ENCODE measurements at places on chromosomes 2 and 18.

- DNase-seq = no peak
Measured at GRCh38 chr2:3292416-3292815, 85.2 kb downstream of the EIPR1 start.

DNA sequence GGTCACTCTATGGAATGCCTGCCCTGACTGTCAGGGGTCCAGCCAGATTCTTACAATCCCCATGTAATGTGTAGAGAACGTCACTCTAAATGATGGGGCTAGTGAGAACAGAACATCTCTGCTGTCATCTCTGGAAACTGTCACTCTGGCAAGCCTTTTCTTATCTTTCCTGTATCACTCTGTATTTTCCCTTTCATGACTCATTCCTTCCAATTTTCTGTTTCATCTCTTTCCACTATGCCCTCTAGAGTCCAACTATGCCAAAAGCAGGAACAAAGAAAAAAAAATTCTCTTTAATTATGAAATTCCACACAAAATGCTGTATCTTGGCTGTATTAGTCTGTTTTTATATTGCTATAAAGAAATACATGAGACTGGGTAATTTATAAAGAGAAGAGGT is 608.8 kb downstream of the ADCYAP1 start:
- DNase-seq = no peak

- peak; percentile 95 for DNase-seq
Measured at GRCh38 chr2:75606761-75607399, 39.7 kb upstream of the MRPL19 start.

DNA sequence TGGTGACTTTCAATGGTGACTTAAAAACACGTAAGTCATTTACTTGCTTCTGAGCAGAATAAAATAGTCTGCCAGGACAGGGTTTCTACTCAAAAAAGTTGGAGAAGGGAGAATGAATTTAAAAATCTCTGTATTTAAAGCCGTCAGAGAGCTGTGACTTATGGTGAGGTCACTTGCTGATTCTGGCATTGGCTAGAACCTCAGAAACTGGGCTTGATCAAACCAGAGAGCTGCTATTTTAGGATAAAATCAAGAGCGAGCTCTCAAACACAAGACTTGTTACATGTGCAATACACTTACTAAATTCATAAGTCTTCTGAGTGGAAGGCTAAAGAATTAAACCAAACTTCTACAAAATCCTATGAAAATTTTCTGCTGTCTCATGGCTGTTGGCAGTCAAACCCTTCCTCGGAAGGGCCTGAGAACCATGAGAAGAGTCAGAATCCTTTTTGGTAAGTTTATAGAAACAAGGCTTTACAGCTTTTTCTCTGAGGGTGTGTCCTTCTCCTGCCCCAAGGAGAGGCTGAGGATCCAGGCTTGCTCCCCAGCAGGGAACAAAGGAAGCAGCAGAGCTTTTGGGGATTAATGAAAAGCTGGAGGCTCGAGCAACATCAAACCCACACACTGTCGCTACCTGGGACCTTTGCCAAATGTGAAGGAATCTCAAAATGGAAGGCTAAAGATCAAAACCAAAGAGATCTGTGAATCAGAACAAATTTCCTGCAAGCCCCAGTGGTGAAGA is 816.4 kb downstream of the SOCS6 start:
- DNase-seq = peak; percentile 31

- no peak for DNase-seq
Measured at GRCh38 chr2:160224507-160224906, 24.4 kb upstream of the ITGB6 start.

GRCh38 chr2:213766465-213766901 is 482.2 kb downstream of the SPAG16 start:
- peak; percentile 16 for DNase-seq

DNA sequence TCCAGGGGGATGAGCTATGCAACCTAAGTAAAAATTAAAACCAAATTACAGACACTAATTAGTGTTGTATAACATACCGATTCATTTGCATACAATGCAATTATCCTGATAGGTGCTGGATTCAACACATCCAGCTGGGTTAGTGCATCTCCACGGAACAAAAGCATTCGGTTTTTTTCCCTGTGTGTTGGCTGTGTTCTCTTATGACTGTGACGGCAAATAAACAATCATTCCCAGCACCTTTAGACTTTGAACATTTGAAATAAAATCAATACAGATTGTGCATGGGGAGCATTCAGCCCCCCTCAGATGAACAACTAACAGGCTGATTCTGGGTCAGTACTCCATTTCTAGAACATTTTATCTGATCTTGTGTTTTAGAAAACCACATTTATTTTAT is 22.7 kb downstream of the FAM124B start:
- DNase-seq = no peak

- no peak for DNase-seq
Measured at GRCh38 chr2:178542161-178542560, 61.9 kb downstream of the PLEKHA3 start.

GRCh38 chr2:23114299-23114698 is 270.7 kb upstream of the KLHL29 start:
- DNase-seq = peak; percentile 16

DNA sequence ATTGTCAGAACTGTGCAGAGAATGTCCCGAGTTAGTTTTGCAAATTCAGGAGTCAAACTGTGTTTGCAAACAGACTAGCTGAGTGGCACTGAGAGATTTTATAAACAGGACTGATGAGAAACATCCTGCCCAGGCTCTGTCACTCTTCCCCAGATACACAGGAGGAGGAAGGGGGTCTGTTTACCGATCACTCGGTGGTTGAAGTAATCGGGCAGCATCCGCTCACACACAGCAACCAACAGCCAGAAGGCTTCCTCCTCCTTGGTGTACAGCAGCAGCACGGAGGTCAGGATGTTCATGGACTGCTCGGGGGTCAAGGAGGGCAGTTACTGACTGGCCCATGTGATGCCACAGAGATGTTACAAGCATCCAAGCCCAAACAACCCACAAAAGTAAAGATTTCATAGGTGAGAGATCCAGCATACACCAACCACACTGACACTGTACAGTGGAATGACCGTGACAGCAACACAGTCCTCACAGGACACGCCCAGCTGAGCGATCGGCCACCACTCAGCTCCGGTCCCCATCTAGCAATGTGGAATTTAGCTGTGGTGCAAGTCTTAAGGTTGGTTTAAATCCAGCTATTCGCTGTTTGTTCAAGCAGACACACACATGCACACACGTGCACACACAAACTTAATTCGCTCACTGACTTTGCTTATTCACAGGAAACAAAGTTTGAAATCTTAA is 30.1 kb downstream of the RPL31 start:
- DNase-seq = no peak

DNA sequence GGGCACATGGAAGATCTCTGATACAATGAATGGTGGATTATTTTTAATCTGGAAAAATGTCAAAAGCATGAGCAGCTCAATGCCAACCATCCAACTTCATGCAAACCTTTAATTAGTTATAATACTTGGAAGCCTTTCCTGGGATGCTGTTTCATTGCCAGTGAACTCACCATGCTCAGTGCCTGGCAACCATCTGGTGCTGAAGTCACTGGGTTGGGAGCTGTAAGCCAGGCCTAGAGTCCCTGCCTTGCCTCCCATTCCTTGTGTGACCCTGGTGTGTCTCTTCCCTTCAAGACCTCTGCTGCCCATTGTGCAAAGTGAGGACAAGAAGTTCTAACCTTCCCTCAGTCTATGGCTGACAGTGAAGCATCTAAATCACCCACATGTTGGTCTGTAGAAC is 458.7 kb downstream of the RNF144A start:
- no peak for DNase-seq

GRCh38 chr2:96541398-96542152 is 5.0 kb downstream of the ARID5A start:
- peak; percentile 89 for DNase-seq

- DNase-seq = no peak
Measured at GRCh38 chr2:82355622-82356021, 2051.1 kb upstream of the LRRTM1 start.

GRCh38 chr2:226994775-226995174 is 158.9 kb downstream of the RHBDD1 start:
- DNase-seq = no peak

- no peak for DNase-seq
Measured at GRCh38 chr2:177058747-177059146, 153.8 kb upstream of the HNRNPA3 start.

- DNase-seq = no peak
Measured at GRCh38 chr2:66431274-66431642, 3.7 kb upstream of the MEIS1 start.

GRCh38 chr2:220708366-220708765 is 863.7 kb downstream of the EPHA4 start:
- DNase-seq = peak; percentile 22

DNA sequence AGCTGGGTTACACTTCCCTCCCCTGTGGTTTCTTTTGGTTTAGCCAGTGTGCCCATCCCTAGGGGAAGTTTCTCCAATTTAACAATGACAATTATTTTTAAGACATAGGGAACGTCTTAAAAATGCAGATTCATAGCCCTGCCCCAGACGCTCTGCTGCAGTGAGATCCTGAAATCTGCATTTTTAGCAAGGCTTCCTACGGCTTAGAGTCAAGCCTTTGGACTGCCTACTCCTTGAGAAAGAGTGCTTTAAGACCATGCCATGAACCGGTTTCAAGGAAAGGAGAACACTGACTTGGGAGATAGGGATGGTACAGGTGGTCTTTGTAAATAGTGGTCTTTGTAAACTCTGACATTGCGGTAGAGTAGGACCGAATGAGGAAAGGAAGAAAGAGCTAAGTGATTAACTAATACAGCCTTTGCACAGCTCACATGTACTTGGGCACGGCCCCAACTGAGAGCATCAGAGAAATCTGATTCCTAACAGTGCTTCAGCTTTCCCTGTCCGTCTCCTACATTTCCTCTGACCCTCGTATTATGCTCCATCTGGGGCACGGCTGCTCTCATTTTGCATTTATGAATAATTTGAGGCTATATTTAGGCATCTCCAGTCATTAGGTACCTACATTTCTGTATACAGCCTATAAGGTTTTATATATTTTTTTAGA is 217.6 kb upstream of the TANK start:
- peak; percentile 49 for DNase-seq

DNA sequence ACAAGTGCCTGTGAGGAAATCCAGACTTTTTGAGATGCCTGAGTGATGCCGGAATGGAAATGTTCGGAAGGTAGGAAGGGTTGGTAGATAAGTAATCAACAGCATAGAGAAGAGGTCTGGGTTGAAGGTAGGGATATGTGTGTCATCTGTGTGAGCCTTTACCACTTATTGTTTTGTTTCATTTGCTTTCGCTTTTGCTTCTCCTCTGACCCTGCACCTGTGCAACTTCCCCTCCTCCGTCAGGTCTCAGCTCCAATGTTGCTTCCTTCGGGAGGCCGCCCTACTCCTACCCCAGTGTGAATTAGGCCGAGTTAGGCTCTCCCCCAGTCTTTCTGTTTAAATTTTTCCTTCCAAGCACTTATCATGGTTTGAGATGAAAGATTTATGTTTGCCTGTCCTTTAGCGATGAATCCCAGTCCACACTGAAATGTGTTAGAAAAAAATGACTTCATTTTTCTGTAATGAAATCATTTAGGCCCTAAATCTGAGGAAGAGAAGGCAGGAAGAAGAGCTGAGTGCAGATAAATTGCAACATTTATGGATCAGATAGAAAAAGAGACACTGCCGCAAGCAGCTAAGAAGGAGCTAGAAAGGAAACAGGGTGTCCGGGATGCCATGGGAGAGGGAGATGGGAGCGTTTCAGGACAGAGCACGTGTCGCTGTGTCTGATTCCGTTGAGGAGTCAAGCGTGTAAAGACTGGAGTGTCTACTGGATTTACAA is 139.6 kb upstream of the PELI1 start:
- DNase-seq = peak; percentile 63

DNA sequence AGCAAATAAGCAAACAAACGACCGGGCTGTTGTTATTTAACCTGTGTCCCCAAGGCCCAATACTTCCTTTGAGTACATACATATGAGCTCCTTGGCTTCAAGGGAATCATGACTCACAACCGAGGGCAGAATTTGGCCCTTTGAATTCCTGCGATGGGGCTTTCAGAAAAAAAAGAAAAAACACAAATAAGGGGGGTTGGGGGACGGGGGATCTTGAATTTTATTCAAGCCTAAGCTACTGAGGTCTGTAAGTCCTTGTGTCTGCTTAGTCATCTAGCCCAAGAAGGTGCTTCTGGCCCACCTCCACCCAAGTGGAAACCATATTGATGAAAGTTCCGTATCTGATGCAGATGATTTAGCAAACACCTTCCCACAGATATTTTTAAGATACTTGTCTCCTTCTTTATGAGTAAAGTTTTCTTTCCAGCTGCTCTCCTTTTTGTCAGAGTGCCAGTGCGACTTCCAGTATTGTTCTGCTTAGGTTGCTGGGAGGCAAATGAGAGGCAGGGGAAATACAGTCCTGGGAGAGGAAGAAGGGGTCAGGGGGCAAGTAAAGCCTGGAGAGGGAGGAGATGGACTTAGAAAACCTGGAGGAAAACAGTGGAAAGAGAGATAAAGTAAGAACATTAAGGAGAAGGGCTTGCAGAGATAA is 169.6 kb downstream of the ZEB2 start:
- DNase-seq = peak; percentile 58

DNA sequence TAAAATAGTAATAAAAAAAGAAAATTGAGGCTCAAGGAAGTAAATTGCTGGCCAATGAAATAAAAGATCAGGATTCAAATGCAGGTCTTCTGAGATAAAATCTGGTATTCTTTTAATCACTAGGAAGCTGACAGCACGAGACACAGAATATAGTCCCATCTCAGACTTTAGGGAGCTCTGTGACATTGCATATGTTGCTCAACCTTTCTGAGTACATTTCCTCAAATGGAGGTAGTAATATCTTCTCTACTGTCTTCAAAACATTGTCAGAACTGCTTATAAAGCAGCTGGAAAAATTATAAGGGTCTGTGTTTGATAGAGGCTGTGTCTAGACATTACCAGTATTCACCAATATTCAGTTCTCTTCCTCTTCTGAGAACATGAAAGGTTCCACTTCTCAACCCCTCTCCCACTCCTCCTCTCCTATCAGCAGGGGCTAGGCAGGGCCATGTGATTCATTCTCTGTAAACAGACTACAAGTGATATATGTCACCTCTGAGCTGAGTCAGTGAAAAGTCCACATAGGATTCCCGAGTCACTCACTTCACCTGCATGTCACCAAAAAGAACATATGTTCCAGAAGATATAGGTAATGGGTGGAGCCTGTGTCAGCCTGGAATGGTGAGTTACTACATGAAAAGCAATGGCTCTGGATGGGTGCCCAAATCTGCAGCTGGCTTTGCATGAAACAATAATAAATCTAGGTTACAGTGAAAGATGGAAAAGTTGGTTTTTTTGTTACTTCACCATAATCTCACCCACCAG is 7.1 kb downstream of the KCNE4 start:
- peak; percentile 87 for DNase-seq

DNA sequence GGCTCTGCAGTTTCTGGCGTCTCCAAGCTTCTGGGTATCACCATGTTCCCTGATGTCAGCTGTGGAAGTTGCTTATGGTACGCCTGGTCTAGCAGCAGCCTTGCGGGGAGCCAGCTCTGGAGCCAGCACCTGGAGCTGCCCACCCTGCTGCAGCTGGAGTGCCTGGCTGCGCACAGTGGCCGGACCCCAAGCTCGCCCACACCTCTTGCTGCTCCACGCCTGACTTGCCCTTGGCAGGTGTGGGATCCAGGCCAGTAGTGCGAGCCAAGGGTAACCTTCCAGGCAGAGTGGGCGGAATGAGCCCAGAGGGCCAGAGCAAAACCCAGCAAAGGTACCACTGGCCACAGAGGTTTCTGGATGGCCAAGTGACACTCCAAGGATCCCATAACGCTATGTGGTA is 13.2 kb upstream of the EML6 start:
- no peak for DNase-seq
